Testis (tissue), 5 donors: ENCODE measurements at places on chromosomes 6 and 20.
A peak's percentile ranks its signal among the peaks of the same experiment; 100 is the strongest.

DNA sequence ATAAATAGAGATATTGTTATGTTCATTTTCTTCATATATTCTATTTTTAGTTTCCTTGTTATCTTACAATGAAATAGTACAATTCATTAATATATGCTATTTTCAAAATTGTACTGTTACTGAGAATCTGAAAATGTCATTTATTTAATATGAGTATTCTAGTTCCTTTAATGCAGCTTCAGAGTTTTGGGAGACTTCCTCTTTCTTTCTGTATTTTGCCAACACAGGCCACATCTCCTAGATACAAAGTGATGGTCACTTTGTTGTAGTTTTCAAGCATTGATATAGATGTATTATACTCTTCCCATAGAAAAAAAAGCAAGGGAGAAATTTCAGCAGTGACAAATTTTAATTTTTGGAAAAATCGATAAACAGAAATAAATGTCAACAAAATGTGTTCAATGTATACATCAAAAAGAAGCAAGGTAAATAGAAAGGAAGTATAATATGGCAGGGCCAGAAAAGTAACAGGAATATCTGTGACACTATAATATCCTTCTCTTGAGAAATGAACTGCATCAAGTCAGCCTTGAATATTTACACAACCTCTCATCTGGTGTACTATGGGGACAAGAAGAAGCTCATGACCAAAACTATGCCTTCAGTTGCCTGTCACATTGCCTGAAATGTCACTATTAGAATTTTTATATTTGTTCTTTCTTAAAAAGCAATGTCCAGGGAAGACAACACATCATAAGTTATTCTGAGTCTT lies 396.0 kb downstream of the TBC1D32 start:
- no peaks in the 10 kb centered on the region for H3K36me3 ChIP-seq
- no peak for DNase-seq
- H3K27me3 ChIP-seq: no peaks in the 10 kb centered on the region
- H3K27ac ChIP-seq: no peak overlapping the region

- no peak overlapping the region for H3K4me3 ChIP-seq
- H3K4me1 ChIP-seq: no peaks in the 10 kb centered on the region
- no peak for DNase-seq
- no peaks in the 10 kb centered on the region for H3K36me3 ChIP-seq
- no peak overlapping the region for H3K27ac ChIP-seq
Measured at GRCh38 chr6:22333802-22334201, 37.0 kb upstream of the PRL start.

GRCh38 chr6:168884050-168884645 lies 369.5 kb downstream of the THBS2 start:
- peak overlapping the region; percentile 3 for H3K4me3 ChIP-seq
- no peaks in the 10 kb centered on the region for H3K36me3 ChIP-seq
- H3K27ac ChIP-seq: no peak overlapping the region
- no peak for DNase-seq
- peaks cover 3% of the 10 kb centered on the region for H3K4me1 ChIP-seq

- no peaks in the 10 kb centered on the region for H3K36me3 ChIP-seq
- peak overlapping the region; percentile 82 for H3K27ac ChIP-seq
- peaks cover 23% of the 10 kb centered on the region for H3K4me1 ChIP-seq
- H3K4me3 ChIP-seq: peak overlapping the region; percentile 89
Measured at GRCh38 chr6:107956586-107957307, 1.3 kb downstream of the SEC63 start.

GRCh38 chr6:79077715-79078074 lies 359 bp downstream of the PHIP start:
- no peaks in the 10 kb centered on the region for H3K36me3 ChIP-seq
- peak overlapping the region; percentile 98 for H3K27ac ChIP-seq
- DNase-seq: no peak
